ENCODE measurements at places on chromosomes 7 and 10.
A peak's percentile ranks its signal among the peaks of the same experiment; 100 is the strongest.

- no peak for DNase-seq
These were observed 110.4 kb downstream of the RBM20 start for GRCh38 chr10:110754375-110755105.

DNA sequence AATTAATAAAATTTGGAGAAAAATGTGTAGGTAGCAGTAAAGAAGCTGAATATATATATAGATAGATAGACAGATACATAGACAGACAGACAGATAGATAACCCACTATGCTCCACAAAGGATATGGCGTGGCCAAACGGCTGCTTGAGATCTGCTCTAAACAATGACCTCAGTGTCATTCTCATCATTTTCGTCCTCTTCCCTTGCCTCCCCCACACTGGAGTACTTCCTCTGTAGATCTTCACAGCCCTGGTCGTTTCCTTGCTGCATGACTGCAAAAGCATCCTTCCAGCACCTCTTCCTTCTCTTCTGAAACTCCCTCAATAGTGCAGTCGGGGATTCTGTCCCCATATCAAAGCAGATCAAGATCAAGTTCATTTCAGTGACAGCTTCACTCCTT lies 35.6 kb upstream of the ATP6V0A4 start:
- DNase-seq, result no peak

GRCh38 chr7:129612112-129613015 lies 844 bp downstream of the NRF1 start:
- peak; percentile 62 for DNase-seq

GRCh38 chr7:93176992-93177580 lies 28.9 kb upstream of the SAMD9L start:
- no peak for DNase-seq

GRCh38 chr7:102390697-102391484 lies 5.3 kb upstream of the PRKRIP1 start:
- DNase-seq, result peak; percentile 56

DNA sequence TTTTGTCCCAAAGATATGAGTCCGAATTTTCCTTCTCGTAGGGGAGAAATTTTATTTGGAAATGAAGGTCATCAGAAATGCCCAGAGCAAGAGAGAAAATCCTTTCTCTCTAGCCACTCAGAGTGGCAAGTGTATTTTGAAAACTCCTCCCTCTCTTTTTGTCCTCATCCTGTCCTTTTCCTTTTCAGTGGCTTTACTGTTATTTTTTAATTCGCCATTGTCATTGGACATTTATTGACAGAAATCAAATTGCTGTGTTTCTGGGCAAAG lies 39.6 kb downstream of the TET1 start:
- no peak for DNase-seq

DNA sequence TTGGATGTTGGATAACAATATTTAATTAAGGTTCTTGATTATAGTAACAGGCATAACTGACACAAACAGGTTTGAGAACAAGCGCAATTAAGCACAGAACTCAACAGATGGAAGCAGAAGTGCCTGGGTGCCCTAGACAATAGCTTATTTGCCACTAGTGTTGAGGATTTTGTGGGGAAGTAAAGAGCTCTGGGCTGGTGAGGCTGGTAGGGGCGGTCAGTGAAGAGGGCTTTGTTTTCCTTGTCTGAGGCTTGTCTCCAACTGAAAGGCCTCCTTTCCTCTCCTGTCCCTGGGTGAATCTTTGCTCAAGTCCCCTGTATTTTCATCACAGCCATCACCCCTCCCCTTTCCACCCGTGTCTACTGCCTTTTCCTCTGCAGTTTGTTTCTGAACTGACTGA lies 104.6 kb downstream of the KAT6B start:
- no peak for DNase-seq

GRCh38 chr10:123061865-123062264 lies 53.1 kb downstream of the ACADSB start:
- no peak for DNase-seq

DNA sequence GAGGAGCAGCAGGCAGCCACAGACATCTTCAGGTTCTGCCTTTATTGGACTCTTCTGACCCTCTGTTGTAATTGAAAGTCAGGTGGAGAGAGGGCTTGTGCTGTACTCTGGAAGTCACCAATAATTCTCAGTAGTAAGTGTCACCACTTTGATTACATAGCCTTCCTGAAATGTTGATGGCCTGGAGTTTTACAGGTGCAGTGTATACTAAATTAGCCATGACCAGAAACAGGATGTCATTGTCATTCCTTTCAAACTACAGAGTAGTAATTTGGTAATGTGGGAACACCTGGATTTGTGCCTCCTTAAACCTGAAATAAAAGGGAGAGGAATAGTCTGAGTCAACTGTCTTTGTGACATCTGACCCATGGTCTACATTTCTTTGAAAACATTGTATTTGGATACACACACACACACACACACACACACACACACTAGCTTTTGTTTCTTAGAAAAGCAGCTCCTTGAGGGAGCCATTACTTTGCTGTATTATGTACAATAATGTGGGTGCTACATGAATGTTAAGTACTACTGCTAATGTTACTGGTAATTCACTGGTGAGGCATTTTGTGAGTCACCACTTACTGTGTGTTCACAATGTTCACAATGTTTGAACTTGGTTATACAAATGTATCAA lies 19.6 kb downstream of the ARL4A start:
- DNase-seq, result peak; percentile 85

DNA sequence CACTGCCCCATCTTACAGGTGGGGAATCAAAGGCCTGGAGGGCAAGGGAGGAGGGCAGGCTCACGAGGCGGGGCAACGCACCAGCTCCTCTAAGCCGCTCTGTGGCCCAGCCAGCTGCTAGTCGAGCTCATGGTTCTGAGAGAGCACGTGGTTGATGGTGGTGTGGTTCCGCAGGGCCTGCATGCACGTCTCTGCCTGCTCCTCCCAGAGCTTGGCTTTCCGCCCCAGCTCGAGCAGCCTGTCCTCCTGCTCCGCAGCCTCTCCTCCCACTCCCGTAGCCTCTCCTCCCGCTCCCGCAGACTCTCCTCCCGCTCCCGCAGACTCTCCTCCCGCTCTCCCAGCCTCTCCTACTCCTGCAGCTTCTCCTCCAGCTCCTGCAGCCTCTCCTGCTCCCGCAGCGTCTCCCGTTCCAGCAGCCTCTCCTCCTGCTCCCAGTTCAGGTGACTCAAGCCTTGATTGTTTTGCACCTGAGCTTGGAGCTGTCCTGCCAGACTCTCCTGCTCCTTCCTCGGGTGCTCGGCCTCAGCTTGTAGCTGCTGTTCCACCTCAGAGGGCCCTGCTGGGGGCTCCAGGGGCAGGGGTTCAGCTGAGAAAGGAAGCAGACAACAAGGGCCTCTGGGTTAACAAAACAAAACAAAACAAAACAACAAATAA lies 19.1 kb upstream of the MTPAP start:
- DNase-seq, result peak; percentile 29

GRCh38 chr10:91782539-91782938 lies 15.7 kb upstream of the TNKS2 start:
- DNase-seq, result no peak

- DNase-seq, result no peak
These were observed 31.5 kb downstream of the RAB19 start for GRCh38 chr7:140435252-140435895.

GRCh38 chr7:110170841-110171240 lies 920.1 kb upstream of the LRRN3 start:
- DNase-seq, result no peak

- DNase-seq, result no peak
These were observed 49.6 kb upstream of the MYL10 start for GRCh38 chr7:101678658-101679057.

DNA sequence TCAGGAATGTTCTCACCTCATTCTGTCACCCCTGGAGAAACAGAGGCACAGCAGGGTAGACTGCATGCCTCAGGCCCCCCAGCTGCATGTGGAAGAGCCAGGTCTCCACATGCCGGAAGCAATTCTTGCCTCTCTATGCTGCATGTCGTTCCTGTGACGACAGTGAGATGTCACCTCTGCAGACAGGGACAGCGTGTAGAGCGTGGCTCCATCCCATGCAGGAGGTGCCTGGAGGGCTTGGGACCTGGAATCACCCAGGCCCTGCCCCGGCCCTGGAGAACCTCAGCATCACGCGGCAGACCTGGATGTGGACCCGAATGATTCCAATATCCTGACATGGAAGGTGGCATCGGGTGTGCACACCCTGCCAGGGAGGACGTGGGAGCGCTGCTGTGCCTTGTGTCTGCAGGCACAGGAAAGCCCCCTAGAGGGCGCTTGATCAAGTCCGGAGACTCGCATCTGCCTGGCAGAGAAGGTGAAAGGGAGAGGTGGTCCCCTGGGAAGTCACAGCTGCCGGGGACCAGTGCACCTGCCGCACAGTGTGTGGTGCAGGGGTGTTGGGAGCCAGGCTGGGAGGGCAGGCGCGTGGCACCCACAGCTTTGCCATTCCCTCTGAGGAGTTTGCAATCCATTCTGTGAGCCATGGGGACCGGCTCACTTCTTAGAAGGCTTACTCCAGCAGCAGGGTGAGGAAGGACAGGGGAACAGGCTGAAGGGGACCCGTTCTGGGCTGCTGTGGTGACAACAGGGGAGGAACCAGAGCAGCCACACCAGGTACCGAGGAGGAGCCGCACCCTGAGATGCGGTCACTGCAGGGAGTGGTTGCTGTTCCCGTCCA lies 45.3 kb upstream of the EN2 start:
- DNase-seq, result peak; percentile 37

- DNase-seq, result peak; percentile 74
These were observed 444.7 kb downstream of the DGKB start for GRCh38 chr7:14457568-14458453.

- peak; percentile 42 for DNase-seq
These were observed at the start of gene ACTA2 for GRCh38 chr10:88952647-88953111. Gene ACTA2 (minus strand): TSS chr10:88952773. CDS start chr10:88948930, 3,843 bp downstream.

GRCh38 chr7:70542750-70543376 lies 589.1 kb upstream of the GALNT17 start:
- no peak for DNase-seq

- peak; percentile 96 for DNase-seq
These were observed 158.8 kb downstream of the SH3PXD2A start for GRCh38 chr10:103696411-103697145.

- DNase-seq, result peak; percentile 49
These were observed 102.3 kb downstream of the JAZF1 start for GRCh38 chr7:28078036-28078901.

GRCh38 chr10:132163278-132163765 lies 23.4 kb upstream of the DPYSL4 start:
- no peak for DNase-seq

DNA sequence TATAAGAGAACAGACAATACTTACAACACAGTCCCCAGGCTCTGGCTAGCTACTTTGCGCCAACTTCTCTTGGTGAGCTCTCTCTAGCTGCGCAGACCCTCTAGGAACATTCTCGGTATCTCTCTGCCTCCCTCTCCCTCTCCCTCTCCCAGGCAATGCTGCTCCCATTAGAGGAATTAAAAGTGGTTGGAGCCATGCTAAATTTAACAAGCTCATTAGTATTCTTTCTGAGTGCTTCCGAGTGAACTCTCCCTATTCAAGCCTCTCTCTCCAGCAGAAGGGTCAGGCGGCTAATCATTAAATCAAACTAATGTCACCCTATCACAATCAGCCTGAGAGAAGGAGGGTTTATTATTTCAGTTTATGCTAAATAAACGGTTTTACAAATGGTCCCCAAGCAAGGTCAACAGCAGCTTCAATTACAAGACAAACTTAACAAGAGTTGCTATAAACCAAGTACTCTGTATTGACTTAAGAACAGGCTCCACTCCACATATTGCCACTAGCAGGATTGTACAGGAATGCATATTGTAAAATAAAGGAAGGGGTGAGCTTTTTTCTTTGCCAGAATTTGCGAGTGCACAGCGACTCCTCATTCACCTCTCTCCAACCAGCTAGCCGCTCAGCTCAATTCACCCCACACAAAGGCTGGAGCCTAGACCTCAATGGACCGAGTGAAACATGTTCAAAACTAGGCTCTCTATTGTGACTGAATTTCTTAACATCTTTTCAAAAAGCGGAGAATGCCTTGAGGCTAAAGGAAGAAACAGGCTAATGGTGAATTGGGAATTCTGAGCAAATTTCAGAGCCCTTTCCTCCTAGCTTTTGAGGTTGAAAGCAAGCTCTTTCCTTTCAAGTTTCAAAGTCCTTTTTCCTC lies 84.4 kb downstream of the GLI3 start:
- no peak for DNase-seq

GRCh38 chr10:61765176-61766087 lies 102.7 kb downstream of the CABCOCO1 start:
- no peak for DNase-seq

DNA sequence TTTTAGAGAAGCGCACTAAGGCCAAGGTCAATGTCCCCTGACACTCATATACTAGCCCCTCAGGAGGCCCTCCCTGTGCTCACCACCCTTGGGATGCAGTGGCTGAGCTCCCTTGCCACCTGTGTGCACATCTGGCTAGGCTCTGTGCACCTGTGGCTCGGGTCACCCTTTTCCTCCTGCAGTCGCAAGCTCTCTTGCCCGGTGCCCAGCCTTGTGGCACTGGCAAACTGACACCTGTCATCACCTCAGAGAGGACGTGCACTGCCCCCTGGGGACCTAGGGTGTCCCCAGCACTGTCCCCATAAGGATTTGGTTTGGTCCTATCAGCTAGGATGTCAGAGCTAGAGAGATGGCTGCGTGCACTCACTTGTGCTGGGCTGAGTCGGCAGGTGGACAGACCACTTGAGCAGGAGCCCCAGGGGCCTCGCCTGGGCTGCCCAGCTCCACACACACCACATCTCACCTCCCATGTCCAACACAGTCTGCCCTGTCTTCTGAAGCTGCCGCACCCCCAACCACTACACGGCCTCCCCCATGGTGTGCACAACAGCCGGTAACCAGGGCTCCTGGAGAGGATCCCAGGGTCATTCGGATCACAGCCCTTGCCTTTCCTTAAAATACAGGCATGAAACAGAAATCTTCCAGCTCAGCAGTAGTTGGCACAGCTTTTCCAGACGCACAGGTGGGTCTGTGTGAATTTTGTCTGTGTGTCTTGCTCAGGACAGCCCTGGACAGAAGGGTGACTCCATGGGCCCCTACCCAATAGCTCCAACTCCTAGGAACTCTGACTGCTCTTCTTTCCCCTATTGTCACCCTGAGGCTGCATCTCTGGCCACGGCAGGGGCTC lies 111.0 kb downstream of the GRID1 start:
- DNase-seq, result no peak

GRCh38 chr7:7883394-7883793 lies 85.2 kb upstream of the GLCCI1 start:
- DNase-seq, result no peak

- no peak for DNase-seq
These were observed 95.0 kb downstream of the MMRN2 start for GRCh38 chr10:86862373-86862772.

DNA sequence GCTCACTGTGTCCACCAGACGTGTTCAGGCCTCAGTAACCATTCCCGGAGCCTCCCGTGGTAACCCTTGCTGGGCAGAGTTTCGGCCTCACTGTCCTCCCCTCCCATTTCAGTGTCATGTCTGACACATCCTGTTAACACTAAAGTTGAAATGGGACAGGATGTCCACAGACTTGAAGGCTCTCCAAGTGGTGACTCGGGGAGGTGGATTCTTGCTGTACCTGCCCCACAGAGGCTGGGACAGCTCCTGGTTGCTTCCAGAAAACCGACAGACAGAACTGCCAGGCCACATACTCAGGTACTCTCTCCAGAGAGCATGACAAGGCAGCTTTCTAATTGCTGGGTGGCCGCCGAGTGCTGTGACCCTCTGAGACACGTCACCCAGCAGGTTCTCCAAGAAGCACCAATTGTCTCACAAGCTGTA lies 17.9 kb upstream of the CYTH3 start:
- no peak for DNase-seq

All from iris pigment epithelial cell (primary cell).